ENCODE measurements at places on chromosomes 4 and X.

DNA sequence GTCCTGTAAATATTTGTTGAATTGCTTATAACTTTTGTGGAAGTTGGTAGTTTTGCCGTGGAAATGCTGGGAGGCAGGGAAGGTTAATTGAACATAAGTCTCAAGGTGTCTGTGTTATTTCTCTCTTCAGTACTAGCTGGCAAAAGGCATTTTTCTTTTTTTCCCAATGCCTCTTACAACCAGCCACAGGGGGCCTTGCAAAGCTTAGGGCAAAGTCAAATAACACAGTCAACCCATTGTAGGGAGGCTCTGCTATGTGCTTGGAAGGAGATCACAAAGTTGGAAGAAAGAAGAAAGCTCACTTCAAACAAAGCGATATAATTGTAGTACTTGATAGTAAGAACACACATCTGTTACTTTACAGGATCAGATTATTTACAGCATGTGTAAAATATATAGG lies 802.6 kb downstream of the PDHA2 start:
- no peak for DNase-seq

DNA sequence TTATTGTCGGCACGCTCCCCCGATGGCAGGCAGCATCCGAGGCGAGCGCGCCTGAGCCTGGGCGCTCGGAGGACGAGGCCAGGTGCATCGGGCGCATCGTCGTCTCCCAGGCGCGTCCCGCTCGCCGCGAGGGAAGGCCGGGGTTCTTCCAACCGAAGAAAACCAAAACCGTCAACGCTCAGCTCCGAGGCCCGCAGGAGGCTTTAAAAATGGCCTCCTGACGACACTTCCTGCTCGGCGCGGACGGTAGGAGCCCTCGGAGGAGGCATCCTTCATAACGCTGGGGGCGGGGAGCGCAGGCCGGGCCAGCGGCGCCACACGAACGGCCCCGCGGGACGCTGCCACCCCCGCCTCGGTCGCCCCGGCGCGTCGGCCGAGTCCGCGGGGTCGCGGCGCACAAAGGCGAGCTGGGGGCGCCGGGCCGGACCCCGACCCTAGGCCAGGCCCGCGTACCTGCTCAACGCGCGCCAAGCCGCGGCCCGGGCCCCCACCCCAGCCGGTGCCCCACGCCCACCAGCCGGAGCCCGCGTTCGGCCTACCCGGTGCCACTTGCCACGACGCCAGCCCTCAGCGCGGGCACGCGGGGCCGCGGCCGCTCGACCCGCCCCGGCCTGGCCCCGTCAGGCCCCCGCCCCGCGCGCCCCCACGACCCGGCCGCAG lies 501 bp downstream of the ZNF518B start:
- no peak for DNase-seq

GRCh38 chr4:76680952-76681351 lies 217.0 kb downstream of the SOWAHB start:
- no peak for DNase-seq

DNA sequence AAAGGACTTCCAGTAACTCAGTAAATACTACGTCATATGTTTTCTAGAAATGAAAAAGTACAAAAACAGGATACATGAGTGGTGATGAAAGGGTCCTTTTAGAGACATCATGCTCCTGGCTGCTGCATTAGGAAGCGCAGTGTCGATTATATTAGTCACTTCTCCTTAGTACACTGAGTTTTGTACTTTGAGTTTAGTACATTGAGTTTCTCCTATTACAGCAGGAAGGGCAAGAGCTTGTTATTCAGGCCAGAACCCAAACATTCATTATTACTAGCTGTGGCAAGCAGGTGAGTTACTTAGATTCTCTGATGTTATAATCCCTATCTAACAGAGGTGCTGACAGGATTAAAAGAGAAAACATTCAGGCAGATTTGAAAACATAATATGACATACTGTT lies 21.3 kb downstream of the RPGR start:
- no peak for DNase-seq

DNA sequence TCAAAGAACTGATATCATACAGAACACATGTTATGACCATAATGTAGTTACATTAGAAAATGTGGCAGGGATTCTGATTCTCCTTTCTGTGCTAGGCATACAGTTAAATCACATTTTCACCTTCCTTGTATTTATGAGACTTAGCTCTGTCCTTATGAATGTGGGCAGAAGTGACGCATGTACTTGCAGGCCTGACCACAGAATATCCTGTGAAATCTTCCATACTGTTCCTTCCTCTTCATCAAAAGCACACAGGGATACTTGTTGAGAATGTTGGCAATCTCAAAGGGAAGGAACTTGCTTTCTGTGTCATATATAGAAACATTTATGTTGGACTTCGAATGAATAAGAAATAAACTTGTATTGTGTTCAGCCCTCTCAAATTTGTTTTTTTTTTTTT lies 17.2 kb upstream of the MYOZ2 start:
- no peak for DNase-seq

DNA sequence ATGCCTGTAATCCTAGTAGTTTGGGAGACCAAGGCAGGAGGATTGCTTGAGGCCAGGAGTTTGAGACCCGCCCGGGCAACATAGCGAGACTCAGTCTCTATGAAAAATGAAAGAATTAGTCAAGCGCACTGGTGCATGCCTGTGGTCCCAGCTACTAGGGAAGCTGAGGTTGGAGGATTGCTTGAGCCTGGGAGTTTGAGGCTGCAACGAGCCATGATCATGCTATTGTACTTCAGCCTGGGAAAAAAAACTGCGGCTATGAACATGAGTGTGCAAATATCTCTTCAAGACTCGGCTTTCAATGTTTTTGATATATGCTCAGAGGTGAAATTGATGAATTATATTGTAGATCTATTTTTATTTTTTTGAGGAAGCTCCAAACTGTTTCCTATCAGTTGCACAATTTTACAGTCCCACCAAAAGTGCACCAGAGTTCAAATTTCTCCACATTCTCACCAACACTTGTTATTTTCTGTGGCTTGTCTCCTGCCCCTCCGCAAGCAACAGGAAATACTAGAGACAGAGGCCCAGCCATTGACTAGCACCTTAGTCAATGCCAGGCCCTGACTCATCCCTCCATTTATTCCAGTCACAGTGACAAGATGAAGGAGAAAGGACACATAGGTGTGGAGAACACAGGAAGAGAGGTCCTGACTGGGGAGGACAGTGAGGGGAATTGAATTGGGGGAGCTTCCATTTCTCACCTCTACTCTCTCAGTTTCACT lies 33.1 kb upstream of the ZNF41 start:
- no peak for DNase-seq

DNA sequence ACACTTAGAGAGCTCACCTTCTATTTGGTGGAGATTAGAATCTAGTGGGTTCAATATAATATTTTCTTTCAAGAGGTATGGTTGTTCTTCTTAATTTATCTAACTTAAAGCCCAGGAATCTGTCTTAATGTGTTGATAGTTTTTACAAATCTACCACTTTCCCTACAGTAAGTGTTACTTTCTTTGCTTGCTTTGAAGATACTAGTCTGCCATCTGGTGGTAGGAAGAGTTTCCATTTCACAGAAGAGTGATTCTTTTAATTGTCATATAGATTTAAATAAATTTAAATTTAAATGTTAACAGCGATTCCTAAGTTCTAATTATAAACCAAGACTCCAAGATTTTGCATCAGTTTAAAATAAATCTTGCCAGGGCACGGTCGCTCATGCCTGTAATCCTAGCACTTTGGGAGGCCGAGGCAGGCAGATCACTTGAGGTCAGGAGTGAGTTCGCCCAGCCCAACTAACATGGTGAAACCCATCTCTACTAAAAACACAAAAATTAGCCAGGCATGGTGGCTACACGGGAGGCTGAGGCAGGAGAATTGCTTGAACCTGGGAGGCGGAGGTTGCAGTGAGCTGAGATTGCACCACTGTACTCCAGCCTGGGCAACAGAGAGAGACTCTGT lies 43.5 kb downstream of the NUDT9 start:
- no peak for DNase-seq
